Subcutaneous preadipocyte (primary cell): ENCODE measurements at places on chromosomes 2 and 18. TPM values are rescaled to one million over a fixed set of nuclear protein-coding genes. Genes with fewer than 3 reads are reported as not detected.

The CD8A gene
- under 0.01 TPM in 1 of 2 replicates, not detected in the other for total RNA-seq

The EPG5 gene
- 32.3 and 48.3 TPM in 2 replicates for total RNA-seq

The ABCG8 gene
- not detected in 2 replicates for total RNA-seq

The SLC4A5 gene
- total RNA-seq, result under 0.01 and 1.5 TPM in 2 replicates

The RTP5 gene
- not detected in 2 replicates for total RNA-seq

The ALPP gene
- total RNA-seq, result not detected in 2 replicates

The SLC8A1 gene
- 2.6 and 16.0 TPM in 2 replicates for total RNA-seq

The CIDEA gene
- 0.20 and 0.37 TPM in 2 replicates for total RNA-seq

The MPHOSPH10 gene
- 16.2 and 16.4 TPM in 2 replicates for total RNA-seq

The PAX8 gene
- 2.9 and 6.6 TPM in 2 replicates for total RNA-seq

The SCG2 gene
- 0.39 and 1.1 TPM in 2 replicates for total RNA-seq

The VPS54 gene
- total RNA-seq, result 14.0 and 17.4 TPM in 2 replicates
